Muscle of leg (tissue), 16 donors: ENCODE measurements at places on chromosomes 5 and 9.

GRCh38 chr9:110036286-110036685, 171.7 kb downstream of the C9orf152 start:
- H3K27ac ChIP-seq = no peak overlapping the region
- no peak for DNase-seq
- H3K4me3 ChIP-seq = no peak overlapping the region
- H3K4me1 ChIP-seq = no peaks in the 10 kb centered on the region
- no peaks in the 10 kb centered on the region for H3K27me3 ChIP-seq

GRCh38 chr9:136243631-136244030, 2.0 kb downstream of the QSOX2 start:
- peaks cover 11% of the 10 kb centered on the region for H3K27me3 ChIP-seq
- H3K4me1 ChIP-seq = peaks cover 24% of the 10 kb centered on the region
- no peaks in the 10 kb centered on the region for H3K36me3 ChIP-seq
- no peak overlapping the region for H3K4me3 ChIP-seq

- no peak overlapping the region for H3K27ac ChIP-seq
- no peak overlapping the region for H3K4me3 ChIP-seq
- H3K27me3 ChIP-seq = no peaks in the 10 kb centered on the region
- H3K36me3 ChIP-seq = no peaks in the 10 kb centered on the region
These were observed 129.6 kb downstream of the GLIS3 start for GRCh38 chr9:4170231-4170630.

DNA sequence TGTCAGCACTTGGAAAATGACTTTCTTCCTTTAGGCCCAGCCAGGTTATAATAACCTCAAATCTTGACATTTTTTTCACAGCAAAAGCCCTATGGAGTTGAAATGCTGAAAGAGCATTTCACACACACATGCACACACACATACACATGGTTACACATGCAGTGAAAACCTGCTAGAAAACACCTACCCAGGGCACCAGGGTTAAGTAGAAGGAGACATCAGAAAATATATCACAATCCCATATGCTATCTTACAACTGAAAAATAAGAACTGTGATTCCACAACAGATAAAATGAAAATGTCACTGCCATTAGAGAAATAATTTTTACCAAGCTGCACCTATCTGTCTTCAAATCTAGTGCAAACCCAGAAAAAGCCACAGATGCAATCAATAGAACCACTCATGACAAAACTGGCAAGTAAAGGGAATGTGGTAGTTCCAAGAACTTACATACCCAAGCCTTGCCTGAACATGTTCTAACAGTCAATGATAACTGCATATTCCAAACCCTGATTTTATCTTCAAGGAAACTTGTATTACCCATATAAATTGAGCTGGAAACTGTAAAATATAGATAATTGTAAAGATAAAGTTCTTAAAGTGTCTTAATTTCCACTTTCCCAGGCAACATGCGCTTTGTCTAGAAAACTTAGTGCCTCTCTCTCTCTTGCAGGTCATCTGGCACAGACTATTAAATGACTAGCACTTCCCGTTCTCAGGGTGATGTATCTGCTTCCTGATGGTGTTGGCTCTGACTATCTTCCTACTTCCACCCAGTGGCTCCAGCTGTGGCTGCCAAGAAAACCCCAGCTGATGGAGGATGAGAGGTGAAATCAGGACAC, 250.2 kb upstream of the PTGER4 start:
- H3K36me3 ChIP-seq = no peaks in the 10 kb centered on the region
- no peaks in the 10 kb centered on the region for H3K27me3 ChIP-seq
- peak; percentile 69 for DNase-seq
- H3K27ac ChIP-seq = no peak overlapping the region
- no peaks in the 10 kb centered on the region for H3K4me1 ChIP-seq
